Heart left ventricle (tissue), 16 donors: ENCODE measurements at places on chromosomes 1 and 21. TPM values are rescaled to one million over a fixed set of nuclear protein-coding genes. Genes with fewer than 3 reads are reported as not detected.

The ADAMTSL4 gene
- 61.9 TPM for total RNA-seq

- no peak for DNase-seq
- H3K27ac ChIP-seq: peak overlapping the region; percentile 76
- peaks cover 42% of the 10 kb centered on the region for H3K4me1 ChIP-seq
- H3K36me3 ChIP-seq: no peaks in the 10 kb centered on the region
- H3K4me3 ChIP-seq: peak overlapping the region; percentile 55
Observed at GRCh38 chr1:44812822-44813543, 4.7 kb downstream of the BTBD19 start.

DNA sequence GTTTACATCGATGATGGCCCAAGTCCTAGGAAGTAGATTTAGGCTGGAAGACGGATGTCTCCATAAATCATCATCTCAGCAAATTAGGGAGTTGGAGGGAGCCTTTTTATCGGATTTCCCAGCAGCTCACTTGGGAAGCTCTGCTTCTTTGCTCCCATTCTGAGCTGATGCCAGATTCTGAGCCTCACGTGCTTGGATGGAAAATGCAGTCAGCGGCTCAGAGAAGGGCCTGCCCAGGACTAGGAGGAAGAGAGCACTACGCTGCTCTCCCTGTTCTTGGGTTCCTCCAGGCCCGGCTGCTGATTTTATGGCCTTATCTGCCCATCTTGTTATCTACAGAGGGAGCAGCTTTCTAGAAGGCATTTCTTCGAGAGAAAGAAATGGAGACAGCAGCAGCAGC lies 42.0 kb downstream of the UBIAD1 start:
- H3K27me3 ChIP-seq: peaks cover 7% of the 10 kb centered on the region
- H3K4me3 ChIP-seq: no peak overlapping the region
- H3K27ac ChIP-seq: no peak overlapping the region
- no peaks in the 10 kb centered on the region for H3K4me1 ChIP-seq

- no peak for DNase-seq
- peaks cover 16% of the 10 kb centered on the region for H3K4me1 ChIP-seq
- no peaks in the 10 kb centered on the region for H3K27me3 ChIP-seq
- H3K4me3 ChIP-seq: no peak overlapping the region
- H3K36me3 ChIP-seq: peaks cover 6% of the 10 kb centered on the region
Observed at GRCh38 chr1:5989731-5990271, 2.4 kb downstream of the NPHP4 start.

GRCh38 chr21:46515109-46515508 lies 56.4 kb downstream of the DIP2A start:
- peaks cover 18% of the 10 kb centered on the region for H3K4me1 ChIP-seq
- no peaks in the 10 kb centered on the region for H3K27me3 ChIP-seq
- H3K36me3 ChIP-seq: peaks cover 51% of the 10 kb centered on the region
- H3K4me3 ChIP-seq: no peak overlapping the region
- H3K27ac ChIP-seq: no peak overlapping the region

GRCh38 chr21:32803651-32804050 lies 32.1 kb upstream of the PAXBP1 start:
- no peaks in the 10 kb centered on the region for H3K27me3 ChIP-seq
- no peak overlapping the region for H3K4me3 ChIP-seq
- DNase-seq: no peak
- no peaks in the 10 kb centered on the region for H3K36me3 ChIP-seq
- no peak overlapping the region for H3K27ac ChIP-seq

GRCh38 chr1:54577612-54578011 lies 29.6 kb downstream of the ACOT11 start:
- DNase-seq: peak; percentile 87
- H3K4me3 ChIP-seq: no peak overlapping the region
- peaks cover 35% of the 10 kb centered on the region for H3K4me1 ChIP-seq
- H3K27ac ChIP-seq: peak overlapping the region; percentile 95
- H3K27me3 ChIP-seq: no peaks in the 10 kb centered on the region
- no peaks in the 10 kb centered on the region for H3K36me3 ChIP-seq

- no peaks in the 10 kb centered on the region for H3K4me1 ChIP-seq
- no peaks in the 10 kb centered on the region for H3K27me3 ChIP-seq
- no peaks in the 10 kb centered on the region for H3K36me3 ChIP-seq
- H3K4me3 ChIP-seq: no peak overlapping the region
- DNase-seq: no peak
Observed at GRCh38 chr1:164524810-164525209, 34.2 kb upstream of the PBX1 start.

DNA sequence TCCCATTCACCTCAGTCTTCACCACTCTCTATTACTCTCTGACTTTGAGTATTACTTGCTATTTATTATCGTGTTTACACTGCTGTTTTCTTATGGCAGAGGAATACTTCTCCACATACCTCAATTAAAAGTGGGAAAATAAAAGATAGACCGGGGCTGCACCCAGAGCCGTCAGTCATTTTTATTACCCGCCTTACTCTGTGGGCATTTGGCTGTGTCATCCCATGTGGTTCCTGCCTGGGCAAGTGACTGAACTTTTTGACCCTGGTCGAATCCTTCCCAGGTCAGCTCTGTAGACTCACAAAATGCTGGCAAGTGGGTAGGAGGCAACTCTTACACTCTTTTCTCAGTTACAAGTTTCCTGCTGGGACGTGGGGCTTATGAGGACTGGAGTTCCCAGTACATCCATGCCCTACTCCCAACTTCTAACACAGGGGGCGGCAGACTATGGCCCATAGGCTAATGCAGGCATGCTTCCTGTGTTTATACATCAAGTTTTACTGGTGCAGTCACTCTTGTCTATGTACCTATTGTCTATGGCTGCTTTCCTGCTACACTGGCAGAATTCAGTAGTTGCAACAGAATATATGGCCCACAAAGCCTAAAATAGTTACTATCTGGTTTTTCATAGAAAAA lies 69.5 kb upstream of the KCND3 start:
- no peak for DNase-seq
- no peak overlapping the region for H3K27ac ChIP-seq
- H3K27me3 ChIP-seq: no peaks in the 10 kb centered on the region
- H3K4me3 ChIP-seq: no peak overlapping the region
- peaks cover 4% of the 10 kb centered on the region for H3K4me1 ChIP-seq

DNA sequence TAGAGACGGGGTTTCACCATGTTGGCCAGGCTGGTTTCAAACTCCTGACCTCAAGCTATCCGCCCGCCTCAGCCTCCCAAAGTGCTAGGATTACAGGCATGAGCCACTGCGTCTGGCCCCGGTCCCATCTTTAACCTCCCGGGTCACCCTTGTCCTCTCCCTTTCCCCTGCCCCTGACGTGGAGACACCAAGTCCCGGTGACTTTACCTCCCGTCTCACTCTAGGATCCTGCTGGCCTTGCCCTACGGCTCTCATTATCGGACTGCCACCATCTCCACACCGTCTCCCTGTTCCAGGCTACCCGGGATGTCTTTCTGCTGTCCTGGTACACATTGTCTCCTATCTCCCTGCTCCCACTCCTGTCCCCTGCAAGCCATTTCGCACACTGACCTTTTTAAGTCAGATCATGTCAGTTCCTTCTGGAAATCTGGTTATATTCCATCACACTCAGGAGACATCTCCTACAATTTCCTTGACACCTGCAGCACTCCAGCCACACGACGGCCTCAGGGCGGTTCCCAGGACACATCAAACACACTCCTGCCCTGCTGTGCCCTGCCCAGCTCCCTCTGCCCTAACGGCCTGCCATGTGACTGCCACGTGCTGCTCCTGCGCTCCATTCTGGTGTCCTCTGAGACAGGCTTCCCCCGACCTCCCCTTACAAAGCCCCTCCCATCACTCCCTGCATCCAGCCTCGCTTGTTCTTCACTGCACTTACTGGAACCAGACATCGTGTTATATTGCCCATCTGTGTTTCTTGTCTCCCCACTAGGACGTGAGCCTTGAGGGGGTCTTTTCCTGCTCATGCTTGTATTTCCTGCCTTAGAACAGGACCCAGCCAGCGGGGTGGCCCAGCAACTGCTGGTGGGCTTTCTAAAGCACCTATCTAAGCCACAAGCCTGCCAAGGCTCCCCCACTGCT lies 32.7 kb downstream of the TTC39A start:
- H3K4me1 ChIP-seq: peaks cover 11% of the 10 kb centered on the region
- H3K27ac ChIP-seq: no peak overlapping the region

- no peak overlapping the region for H3K4me3 ChIP-seq
- H3K4me1 ChIP-seq: no peaks in the 10 kb centered on the region
- H3K27me3 ChIP-seq: no peaks in the 10 kb centered on the region
- H3K27ac ChIP-seq: no peak overlapping the region
- no peak for DNase-seq
Observed at GRCh38 chr21:35953597-35953996, 106.7 kb downstream of the SETD4 start.

DNA sequence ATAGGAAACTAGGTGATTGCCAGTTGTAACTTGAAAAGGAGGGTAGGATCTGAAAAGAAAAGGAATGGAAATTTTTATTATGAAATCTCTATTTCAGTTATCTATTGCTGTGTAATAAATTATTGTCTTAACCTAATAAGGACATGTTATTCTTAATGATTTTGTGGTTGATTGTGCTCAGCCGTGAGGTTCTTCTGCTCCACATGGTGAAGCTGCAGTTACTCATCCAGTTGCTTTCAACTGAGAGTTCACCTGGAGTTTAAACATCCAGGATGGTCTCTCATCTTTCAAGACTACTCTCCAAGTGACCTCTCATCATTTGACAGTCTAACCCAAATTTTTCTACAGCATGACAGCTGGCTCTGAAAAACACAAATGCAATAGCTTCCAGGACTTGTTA lies 96.0 kb downstream of the ATG4C start:
- no peak for DNase-seq
- no peak overlapping the region for H3K27ac ChIP-seq
- H3K4me1 ChIP-seq: no peaks in the 10 kb centered on the region
- H3K36me3 ChIP-seq: no peaks in the 10 kb centered on the region
- no peaks in the 10 kb centered on the region for H3K27me3 ChIP-seq
- no peak overlapping the region for H3K4me3 ChIP-seq

DNA sequence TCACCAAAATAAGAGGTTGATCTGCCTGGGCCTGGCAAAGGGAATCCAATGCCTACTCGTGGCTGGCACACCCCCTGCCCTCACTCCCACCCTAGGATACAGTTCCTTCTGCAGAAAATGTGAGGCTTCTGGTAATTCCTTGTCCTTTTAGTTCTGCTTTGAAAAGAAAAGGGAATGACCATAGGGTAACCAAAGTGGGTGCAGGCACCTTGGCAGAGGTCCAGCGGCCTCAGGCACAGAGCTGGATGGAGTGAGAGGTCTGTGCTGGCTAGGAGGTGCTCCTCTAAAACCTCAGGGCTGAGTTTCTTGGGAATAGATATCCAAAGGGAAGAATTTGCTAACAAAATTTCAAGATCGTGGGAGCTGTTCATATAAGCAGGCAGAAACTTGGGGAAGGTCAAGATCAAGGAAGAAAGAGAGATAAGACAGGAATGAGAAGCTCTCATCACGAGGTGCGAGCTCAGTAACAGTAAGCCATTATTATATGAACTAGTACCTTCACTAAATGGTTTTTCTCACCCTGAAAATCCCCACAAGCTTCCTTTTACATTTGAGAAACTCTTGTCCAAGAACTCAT lies 293.1 kb upstream of the LYPLAL1 start:
- H3K4me3 ChIP-seq: no peak overlapping the region
- H3K4me1 ChIP-seq: no peaks in the 10 kb centered on the region
- no peak for DNase-seq
- no peaks in the 10 kb centered on the region for H3K36me3 ChIP-seq

- no peaks in the 10 kb centered on the region for H3K36me3 ChIP-seq
- no peaks in the 10 kb centered on the region for H3K27me3 ChIP-seq
- no peaks in the 10 kb centered on the region for H3K4me1 ChIP-seq
- no peak overlapping the region for H3K4me3 ChIP-seq
- no peak overlapping the region for H3K27ac ChIP-seq
Observed at GRCh38 chr1:207241164-207241934, 80.1 kb upstream of the CD55 start.
